ENCODE measurements at places on chromosomes 16 and 17. TPM values are rescaled to one million over a fixed set of nuclear protein-coding genes. Genes with fewer than 3 reads are reported as not detected.

DNA sequence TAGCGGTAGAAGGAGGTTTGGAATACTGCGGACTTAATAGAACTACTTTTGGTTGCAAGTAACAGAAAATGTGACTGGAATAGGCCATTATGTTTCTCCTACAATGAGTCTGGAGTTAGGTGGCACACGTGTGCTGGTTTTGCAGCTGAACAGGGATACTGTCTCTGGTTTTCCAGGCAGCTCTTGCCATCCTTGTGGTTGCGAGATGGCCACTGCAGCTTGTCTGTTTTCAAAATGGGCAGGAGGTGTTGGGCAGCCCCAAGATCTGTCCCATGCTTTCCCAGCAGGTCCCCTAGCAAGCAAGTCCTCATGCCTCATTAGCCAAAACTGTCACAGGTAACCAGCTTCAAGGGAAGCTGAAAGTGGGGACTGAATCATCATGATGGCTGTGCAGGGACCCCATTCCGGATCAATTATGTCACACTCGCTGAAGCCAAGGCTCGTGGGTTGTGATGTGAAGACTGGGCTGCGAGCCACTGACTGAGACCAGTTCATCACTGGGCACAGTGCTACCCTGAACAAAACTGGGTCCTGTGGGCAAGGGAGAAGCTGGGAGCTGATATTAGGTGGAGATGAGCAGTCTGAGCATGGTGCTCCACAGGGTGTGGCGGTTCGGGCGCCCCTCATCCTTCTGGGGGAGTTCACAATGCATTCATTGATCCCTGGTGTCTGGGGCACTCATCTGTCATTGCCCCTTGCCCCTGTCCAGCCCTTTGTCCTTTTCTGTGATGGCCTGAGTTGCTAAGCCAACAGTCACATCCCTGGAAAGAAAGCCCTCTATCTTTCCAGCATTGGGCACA, 82.1 kb downstream of the KSR1 start:
- no peak for DNase-seq

- DNase-seq = no peak
Observed at GRCh38 chr17:13510062-13510461, 91.7 kb downstream of the HS3ST3A1 start.

- DNase-seq = no peak
Observed at GRCh38 chr16:27646806-27647205, 96.9 kb downstream of the KATNIP start.

MAP3K3 gene
- total RNA-seq = 40.5 TPM

TBC1D3 gene
- not detected for total RNA-seq

GRCh38 chr17:33647956-33648355, 354.9 kb upstream of the ASIC2 start:
- DNase-seq = no peak

BCL6B gene
- total RNA-seq = 12.5 TPM

CDH1 gene
- 35.2 TPM for total RNA-seq

- no peak for DNase-seq
Observed at GRCh38 chr16:56424404-56424764, 961 bp downstream of the AMFR start.

GRCh38 chr16:89507214-89507833, 879 bp upstream of the SPG7 start:
- no peak for DNase-seq

GRCh38 chr17:81291662-81292061, 3.4 kb downstream of the SLC38A10 start:
- DNase-seq = no peak
